ENCODE measurements at places on chromosomes 5 and 9.

GRCh38 chr5:53066088-53066487 lies 43.5 kb downstream of the MOCS2 start:
- DNase-seq: no peak

DNA sequence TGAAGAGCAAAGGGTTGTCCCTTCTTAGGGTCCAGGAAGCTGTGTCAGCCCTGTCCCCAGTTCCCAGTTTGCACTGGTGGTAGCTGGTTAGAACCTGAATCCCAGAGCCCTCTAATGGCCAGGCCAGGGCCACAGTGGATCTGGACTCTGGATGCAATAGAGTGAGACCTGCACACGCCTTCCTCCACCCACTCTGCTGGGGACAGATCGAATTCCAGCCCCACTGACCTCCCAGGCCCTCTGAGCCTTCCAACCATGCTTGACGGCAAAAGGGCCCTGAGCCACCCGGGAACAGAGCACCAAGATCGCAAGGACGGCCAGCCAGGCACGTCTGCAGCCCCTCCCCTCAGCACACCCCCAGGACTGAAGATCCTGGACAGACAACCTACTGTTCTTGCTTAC lies 23.7 kb downstream of the NAIF1 start:
- no peak for DNase-seq

DNA sequence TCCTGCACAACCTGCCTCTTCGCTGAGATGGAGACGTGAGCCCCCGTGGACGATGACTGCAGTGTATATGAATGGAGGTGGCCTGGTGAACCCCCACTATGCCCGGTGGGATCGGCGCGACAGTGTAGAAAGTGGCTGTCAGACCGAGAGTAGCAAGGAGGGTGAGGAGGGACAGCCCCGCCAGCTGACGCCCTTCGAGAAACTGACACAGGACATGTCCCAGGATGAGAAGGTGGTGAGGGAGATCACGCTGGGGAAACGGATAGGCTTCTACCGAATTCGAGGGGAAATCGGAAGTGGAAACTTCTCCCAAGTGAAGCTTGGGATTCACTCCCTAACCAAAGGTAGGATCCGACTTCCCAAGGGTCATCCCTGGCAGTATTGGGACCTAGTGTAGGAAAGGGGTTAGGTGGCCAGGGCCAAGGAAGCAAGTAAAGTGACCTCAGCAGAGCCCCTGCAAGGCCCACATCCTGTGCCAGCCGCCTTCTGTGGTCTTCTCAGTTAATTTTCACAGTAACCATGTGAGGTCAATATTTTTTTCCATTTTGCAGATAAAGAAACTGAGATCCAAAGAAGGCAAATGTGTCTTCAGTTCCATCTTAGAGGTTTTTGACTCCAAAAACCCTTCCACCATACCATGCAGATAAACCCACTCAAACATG lies 53.8 kb downstream of the NIM1K start:
- no peak for DNase-seq

- no peak for DNase-seq
Measured at GRCh38 chr5:115439639-115440038, 104.9 kb downstream of the FEM1C start.

GRCh38 chr9:129609486-129610212 lies 11.3 kb downstream of the C9orf50 start:
- peak; percentile 38 for DNase-seq

DNA sequence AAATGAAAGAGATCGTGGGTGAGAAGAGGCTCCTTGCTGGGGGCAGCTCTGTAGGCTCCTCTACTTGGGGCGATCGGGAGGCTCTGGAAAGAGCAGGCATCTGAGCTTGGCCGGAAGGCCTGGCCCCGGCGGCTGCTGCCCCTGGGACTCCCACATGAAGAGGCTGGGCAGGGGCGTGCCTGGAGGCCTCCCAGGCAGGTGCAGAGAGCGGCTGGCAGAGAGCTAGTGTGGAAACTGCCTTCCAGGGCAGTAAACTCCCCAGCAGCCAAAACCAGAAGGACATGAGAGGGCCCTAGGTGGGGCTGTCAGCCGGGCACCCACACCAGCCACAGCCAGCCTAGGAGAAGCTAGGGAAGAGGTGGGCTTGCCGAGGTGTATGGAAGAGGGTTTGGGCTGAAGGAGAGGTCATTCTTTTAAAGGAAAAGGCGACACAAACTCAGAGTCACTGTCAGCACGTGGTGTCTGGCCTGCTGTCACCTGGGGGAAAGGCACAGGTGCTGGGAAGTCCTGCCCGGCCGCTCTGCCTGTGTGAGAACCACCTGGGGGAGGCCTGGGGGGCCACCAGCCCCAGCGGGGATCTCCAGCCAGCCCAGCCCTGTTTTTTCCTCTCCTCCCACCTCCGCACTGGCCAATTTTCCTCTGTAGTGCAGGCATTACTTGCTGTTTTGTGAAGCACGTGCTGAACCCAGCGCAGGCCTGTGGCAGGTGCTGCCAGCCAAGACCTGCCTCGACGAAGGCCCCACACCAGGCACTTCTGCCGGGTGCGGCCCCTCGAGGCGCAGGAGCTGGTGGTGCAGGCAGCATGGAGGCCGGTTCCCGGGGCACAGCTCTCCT lies 44.8 kb upstream of the EGFL7 start:
- peak; percentile 88 for DNase-seq

- DNase-seq: peak; percentile 51
Measured at GRCh38 chr9:33868440-33868973, 51.5 kb downstream of the UBE2R2 start.

DNA sequence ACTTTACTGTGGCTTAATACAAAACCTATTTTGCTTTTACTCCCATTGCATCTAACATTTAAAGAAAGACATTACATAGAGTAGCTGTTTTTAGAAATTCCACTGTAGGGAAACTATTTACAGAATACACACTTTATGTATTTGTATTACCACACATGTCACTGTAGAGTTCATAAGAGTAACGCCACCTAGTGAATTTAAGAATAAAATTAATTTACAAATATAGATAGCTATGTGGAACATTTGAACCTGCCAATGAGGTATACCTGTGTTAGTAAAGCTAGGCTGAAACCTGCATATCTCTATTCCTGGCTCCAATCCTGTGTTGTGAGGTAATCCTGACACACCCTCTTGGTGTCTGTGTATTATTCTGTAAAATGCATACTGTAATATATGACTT lies 234.4 kb downstream of the MAST4 start:
- no peak for DNase-seq

- DNase-seq: no peak
Measured at GRCh38 chr9:96680812-96681499, 25.8 kb upstream of the PRXL2C start.

GRCh38 chr9:133261103-133261752 lies 13.8 kb downstream of the ABO start:
- DNase-seq: no peak

- DNase-seq: peak; percentile 64
Measured at GRCh38 chr9:137307255-137308056, 5.4 kb upstream of the NRARP start.

DNA sequence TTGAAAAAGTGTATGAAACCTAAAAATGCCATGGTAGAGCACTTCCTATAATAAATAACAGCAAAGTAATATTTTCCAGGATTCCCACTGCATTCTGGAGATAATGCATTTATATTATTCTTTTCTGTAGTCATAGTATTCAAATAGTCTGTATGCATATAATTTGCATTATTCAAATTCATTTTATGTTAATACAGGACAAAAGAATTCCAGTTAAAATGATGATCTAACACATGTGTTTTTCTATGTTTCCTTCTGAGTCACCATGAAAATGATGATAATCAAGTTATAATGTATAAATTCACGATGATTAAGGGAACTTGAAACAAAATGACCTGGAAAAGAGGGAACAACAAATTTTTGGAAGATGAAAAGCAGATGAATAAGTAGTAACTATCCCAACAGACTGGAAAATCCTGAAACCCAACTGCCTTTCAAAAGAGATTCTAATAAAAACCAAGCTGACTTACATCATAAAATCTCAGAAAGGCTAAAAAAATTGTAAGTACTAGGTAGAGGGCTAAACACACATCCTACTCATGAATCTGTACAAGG lies 358.6 kb upstream of the PAPPA start:
- no peak for DNase-seq

DNA sequence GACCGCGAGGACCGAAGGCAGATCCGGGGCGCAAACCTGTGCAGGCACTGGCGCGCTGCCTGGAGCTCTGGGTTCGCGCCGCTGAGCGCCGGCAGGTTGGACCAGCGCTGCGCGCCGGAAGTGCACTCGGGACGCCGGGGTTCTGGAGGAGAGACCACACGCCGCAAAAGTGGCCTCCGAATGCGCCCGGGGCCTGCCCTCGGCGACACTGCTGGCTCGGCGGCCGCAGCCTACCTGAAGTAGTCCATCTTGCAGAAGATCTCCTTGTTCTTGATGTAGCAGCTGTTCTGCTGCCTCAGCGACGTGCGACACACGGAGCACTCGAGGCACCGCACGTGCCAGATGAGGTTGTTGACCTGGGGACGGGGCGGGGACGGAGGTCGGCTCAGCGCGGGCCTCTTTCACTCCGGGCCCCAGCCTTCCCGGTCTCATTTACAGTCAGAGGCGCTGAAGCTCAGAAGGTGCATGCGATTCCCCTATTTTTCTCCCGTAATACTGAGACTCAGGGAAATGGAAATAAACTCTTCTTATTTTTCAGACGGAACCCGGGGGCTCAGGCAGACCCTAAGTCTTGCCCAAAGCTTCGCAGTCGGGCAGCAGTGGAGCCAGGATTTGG lies 2.5 kb downstream of the LHX6 start:
- no peak for DNase-seq

GRCh38 chr5:124504081-124504916 lies 242.1 kb downstream of the ZNF608 start:
- no peak for DNase-seq
